ENCODE measurements at places on chromosomes 4 and X. TPM values are rescaled to one million over a fixed set of nuclear protein-coding genes. Genes with fewer than 3 reads are reported as not detected.

The ALAS2 gene
- total RNA-seq, result not detected

The ADAD1 gene
- total RNA-seq, result not detected

The CEP44 gene
- 19.7 TPM for total RNA-seq

- DNase-seq, result no peak
Measured at GRCh38 chr4:101348995-101349800, 1.9 kb upstream of the PPP3CA start.

GRCh38 chr4:119657111-119657611 is 28.6 kb upstream of the PDE5A start:
- DNase-seq, result no peak

The TEX11 gene
- not detected for total RNA-seq

The RBM47 gene
- total RNA-seq, result 0.22 TPM

DNA sequence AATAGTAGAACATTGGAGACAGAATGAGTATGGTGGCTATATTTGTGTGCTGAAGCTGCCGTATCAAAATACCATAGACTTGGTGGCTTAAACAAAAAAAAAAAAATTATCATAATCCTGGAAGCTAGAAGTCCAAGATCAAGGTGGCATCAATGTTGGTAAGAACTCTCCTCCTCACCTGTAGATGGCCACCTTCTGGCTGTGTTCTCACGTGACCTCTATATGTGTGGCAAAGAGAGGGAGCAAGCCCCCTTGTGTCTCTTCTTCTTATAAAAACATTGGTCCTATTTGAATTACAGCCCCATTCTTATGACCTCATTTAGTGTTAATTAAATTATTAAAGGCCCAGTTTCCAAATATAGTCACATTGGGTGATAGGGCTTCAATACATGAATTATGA is 1640.9 kb upstream of the PCDH7 start:
- DNase-seq, result no peak

The TMEM156 gene
- total RNA-seq, result 11.3 TPM

The ADH6 gene
- not detected for total RNA-seq

The SLC6A8 gene
- 0.70 TPM for total RNA-seq

- no peak for DNase-seq
Measured at GRCh38 chr4:182010876-182011275, 232.3 kb upstream of the TENM3 start.

The LAP3 gene
- total RNA-seq, result 146 TPM
